ENCODE measurements at places on chromosomes 16 and 17. TPM values are rescaled to one million over a fixed set of nuclear protein-coding genes. Genes with fewer than 3 reads are reported as not detected.

GRCh38 chr17:72090108-72090507, 30.7 kb upstream of the SOX9 start:
- no peaks in the 10 kb centered on the region for H3K36me3 ChIP-seq
- DNase-seq = no peak
- H3K27ac ChIP-seq = no peak overlapping the region
- H3K4me3 ChIP-seq = no peak overlapping the region
- H3K27me3 ChIP-seq = no peaks in the 10 kb centered on the region

DNA sequence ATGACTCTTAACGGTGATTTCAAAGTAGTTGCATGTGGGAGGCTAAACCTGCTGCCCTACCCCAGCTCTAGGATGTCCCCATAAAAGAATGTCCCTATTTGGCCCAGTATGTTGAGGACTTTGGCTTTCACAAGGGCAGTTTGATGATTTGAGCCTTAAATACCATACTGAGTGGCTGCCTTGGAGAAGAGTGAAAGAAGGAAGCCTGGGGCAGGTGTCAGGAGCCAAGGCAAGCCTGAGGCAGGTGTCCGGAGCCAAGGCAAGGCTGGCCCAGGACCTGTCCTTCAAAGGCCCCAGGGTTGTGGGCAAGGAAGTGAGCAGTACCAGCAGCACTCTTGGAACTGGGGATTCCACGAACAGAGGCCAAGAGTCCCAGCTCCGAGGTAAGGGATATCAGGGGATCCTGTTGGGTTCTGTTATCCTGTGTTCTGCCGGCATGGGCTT, 18.6 kb downstream of the ST6GALNAC2 start:
- H3K4me3 ChIP-seq = no peak overlapping the region
- H3K27me3 ChIP-seq = no peaks in the 10 kb centered on the region
- H3K4me1 ChIP-seq = peaks cover 20% of the 10 kb centered on the region
- no peak for DNase-seq
- H3K36me3 ChIP-seq = peaks cover 5% of the 10 kb centered on the region

DNA sequence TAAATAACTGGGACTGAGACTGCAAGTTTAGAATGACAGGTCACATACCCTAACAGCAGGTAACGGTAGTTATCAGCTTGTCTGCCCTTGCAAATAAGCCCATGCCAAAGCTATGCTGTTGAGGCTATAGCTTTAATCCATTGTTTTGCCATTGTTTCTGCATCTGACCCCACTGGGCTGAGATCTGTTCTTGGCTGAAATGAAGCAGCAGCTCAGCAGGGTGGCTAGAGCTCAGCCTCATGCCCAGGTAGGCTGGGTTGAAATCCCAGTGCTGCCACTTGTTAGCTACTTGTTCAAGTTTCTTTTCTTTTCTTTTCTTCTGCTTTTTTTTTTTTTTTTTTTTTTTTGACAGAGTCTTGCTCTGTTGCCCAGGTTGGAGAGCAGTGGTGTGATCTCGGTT, 40.1 kb downstream of the NKD1 start:
- H3K27ac ChIP-seq = no peak overlapping the region
- peaks cover 2% of the 10 kb centered on the region for H3K36me3 ChIP-seq
- no peak overlapping the region for H3K4me3 ChIP-seq
- DNase-seq = no peak
- H3K27me3 ChIP-seq = no peaks in the 10 kb centered on the region

GRCh38 chr17:76701471-76701967, 9.2 kb downstream of the MXRA7 start:
- H3K36me3 ChIP-seq = no peaks in the 10 kb centered on the region
- no peak for DNase-seq
- no peaks in the 10 kb centered on the region for H3K27me3 ChIP-seq

DNA sequence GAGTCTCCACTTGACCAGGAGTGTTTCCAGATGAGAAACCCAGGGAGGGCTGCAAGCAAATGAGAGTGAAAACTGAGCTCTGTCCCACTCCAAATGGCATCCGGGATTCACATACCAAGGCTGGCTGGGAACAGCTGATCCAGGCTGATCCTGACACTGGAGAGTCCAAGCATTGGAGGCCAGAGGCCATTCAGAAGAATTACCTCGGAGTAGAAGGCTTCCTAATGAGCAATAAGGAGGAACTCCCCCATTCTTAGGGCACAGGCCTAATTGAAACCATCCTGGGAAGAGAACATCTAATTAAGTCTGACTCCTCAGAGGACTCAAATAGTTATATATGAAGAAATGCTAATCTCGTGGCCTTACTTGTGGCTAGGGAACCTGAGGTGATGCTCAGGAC, 142.8 kb downstream of the PRKCA start:
- no peak overlapping the region for H3K4me3 ChIP-seq
- peak overlapping the region; percentile 19 for H3K27ac ChIP-seq
- no peaks in the 10 kb centered on the region for H3K27me3 ChIP-seq
- H3K36me3 ChIP-seq = no peaks in the 10 kb centered on the region
- peaks cover 34% of the 10 kb centered on the region for H3K4me1 ChIP-seq
- no peak for DNase-seq

GRCh38 chr16:82633964-82634600, 7.3 kb downstream of the CDH13 start:
- no peak for DNase-seq
- H3K27ac ChIP-seq = no peak overlapping the region
- no peak overlapping the region for H3K4me3 ChIP-seq

DNA sequence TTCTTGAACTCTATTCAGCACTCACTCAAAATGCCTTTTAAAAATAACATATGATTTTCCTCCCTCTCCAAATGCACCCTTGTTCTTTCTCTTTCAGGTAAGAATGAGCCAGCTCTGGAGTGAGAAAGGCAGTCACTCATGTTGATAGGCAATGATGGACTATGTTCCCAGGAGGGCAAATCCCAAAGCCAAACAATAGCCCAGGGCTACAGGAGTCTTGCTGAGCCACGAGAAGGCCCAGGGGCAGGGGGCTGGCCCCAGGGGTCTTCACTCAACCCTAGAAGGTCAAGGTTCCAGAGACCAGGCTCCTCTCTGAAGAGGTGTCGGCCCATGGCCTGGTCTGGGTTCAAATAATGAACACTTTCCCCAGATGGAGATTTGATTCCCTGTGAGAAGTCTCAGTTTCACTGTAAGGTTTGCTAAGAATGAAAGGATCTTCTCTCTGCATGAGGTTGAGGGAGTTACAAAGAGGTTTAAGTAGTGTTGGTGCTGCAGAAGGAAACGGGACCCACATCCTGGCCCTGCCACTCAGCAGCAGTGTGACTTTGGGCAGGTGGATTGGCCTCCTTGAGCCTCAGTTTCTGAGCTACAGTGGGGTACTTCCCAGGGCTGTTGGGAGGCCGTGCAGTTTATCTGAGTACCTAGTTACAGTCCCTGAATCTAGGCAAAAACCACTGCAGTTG, 49.0 kb downstream of the RTN4RL1 start:
- H3K4me3 ChIP-seq = no peak overlapping the region
- DNase-seq = no peak
- H3K27ac ChIP-seq = no peak overlapping the region
- no peaks in the 10 kb centered on the region for H3K27me3 ChIP-seq
- H3K4me1 ChIP-seq = peaks cover 9% of the 10 kb centered on the region

DNA sequence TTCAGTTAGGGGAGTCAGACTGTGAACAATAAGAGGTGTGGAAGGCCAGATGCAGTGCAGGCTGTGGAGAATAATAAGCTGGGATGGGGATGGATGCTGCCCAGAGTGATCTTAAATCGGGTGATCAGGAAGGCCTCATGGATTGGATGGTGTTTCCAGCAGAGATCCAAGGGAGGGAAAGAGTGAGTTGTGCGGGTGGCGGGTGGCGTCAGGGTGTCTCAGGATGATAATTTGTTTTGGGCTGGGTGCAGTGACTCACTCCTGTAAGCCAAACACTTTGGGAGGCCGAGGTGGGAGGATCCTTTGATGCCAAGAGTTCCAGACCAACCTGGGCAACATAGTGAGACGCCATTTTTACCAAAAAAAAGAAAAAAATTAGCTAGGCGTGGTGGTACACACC, 7.9 kb downstream of the CLUAP1 start:
- H3K27me3 ChIP-seq = no peaks in the 10 kb centered on the region
- DNase-seq = no peak
- no peak overlapping the region for H3K27ac ChIP-seq
- no peaks in the 10 kb centered on the region for H3K4me1 ChIP-seq

GRCh38 chr16:56423584-56424403, 1.6 kb downstream of the AMFR start:
- no peak for DNase-seq
- H3K36me3 ChIP-seq = no peaks in the 10 kb centered on the region
- no peaks in the 10 kb centered on the region for H3K27me3 ChIP-seq
- H3K27ac ChIP-seq = peak overlapping the region; percentile 68
- H3K4me1 ChIP-seq = peaks cover 25% of the 10 kb centered on the region

GRCh38 chr17:39239640-39240314, 14.0 kb upstream of the STAC2 start:
- peak; percentile 82 for DNase-seq
- no peaks in the 10 kb centered on the region for H3K4me1 ChIP-seq

- no peak for DNase-seq
- peak overlapping the region; percentile 84 for H3K4me3 ChIP-seq
- H3K36me3 ChIP-seq = 0 out of 2 replicates have a peak, but pooled peaks cover 1% of the 10 kb centered on the region
Measured at GRCh38 chr17:77087650-77088454, 52.9 kb upstream of the SEC14L1 start.

- peaks cover 14% of the 10 kb centered on the region for H3K4me1 ChIP-seq
- no peaks in the 10 kb centered on the region for H3K27me3 ChIP-seq
- H3K27ac ChIP-seq = no peak overlapping the region
Measured at GRCh38 chr17:72677714-72678390, 414.6 kb downstream of the SLC39A11 start.

- H3K27me3 ChIP-seq = no peaks in the 10 kb centered on the region
- no peak for DNase-seq
- no peak overlapping the region for H3K4me3 ChIP-seq
- H3K36me3 ChIP-seq = no peaks in the 10 kb centered on the region
- no peak overlapping the region for H3K27ac ChIP-seq
Measured at GRCh38 chr17:55898195-55898594, 147.3 kb downstream of the PCTP start.

DNA sequence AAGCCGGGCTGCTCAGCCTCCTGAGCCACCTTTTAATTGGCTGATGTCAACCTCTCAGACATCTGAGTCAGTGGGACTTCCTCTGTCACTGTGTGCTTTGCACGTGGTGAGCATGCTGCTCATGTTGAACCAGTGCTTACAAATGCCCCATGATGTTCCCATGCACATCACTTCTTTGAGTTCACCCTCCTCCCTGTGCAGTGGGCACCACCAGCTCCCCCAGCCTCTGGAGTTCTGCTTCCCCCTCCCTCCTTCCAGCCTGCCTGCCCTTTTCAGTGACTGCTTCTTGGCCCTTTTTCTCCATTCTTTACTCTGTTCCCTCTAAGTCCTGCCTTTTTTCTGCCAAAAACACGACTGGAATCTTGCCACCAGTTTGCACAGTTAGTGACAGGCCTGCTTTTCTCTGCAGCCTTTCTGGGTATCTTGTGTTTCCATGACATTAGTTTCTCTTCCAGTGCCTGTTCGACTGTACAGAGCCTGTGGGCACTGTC, 41.6 kb downstream of the USP10 start:
- H3K27ac ChIP-seq = no peak overlapping the region
- no peak overlapping the region for H3K4me3 ChIP-seq
- peaks cover 5% of the 10 kb centered on the region for H3K36me3 ChIP-seq
- H3K27me3 ChIP-seq = no peaks in the 10 kb centered on the region
- H3K4me1 ChIP-seq = peaks cover 7% of the 10 kb centered on the region

DNA sequence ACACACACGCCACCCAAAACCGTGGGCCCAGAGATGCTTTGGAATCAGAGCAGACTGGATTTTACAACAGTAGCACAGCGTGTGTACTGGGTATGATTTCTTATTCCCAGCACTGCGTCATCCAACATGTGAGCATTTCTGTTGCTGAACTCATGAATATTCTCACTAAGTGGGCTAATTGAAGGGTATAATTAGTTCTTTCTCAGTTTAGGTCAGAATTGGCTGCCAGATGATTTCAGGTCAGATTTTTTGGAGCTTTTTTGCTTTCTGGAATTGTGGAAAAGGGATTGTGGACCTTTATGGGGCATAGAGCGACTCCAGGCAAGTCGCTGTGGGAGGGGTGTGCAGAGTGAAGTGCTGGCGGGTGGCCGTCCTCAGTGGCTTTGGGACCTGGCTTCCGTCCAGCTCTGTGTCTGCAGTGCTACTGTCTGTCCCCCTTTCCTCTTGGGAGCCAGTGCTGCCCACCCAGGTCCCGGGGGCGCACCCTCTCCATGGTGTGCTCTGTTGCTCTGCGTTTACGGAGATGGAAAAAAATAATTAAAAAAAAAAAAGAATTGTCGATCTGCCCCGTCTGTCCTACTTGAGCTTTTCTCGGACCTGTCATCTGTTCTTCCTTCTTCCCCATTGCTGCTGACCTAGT, 25.0 kb downstream of the FOXK2 start:
- no peaks in the 10 kb centered on the region for H3K4me1 ChIP-seq
- H3K27ac ChIP-seq = no peak overlapping the region
- no peaks in the 10 kb centered on the region for H3K27me3 ChIP-seq
- H3K4me3 ChIP-seq = no peak overlapping the region
- no peaks in the 10 kb centered on the region for H3K36me3 ChIP-seq

DNA sequence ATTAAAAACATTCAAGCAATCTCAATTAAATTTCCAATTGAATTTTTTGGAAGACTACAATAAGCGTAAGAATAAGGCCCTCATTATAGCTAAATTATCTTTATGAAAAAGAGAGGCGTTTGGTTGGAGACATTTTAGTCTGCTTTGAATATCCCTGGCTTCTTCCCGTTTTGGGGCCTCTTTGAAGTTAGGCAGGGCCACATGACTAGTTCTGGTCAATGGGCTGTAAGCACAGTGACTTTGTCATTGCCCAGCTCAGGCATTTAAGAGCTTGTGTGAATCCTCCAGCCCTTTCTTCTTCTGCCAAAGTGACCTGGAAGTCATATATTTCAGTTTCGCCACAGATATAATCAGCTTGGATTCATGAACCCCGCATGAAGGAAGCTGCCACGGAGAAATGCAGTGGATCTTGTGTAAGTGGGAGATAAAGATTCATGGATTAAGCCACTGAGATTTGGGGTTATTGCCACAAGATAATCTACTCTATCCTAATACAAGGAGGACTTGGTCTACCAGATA, 21.7 kb upstream of the UBTF start:
- no peaks in the 10 kb centered on the region for H3K27me3 ChIP-seq
- H3K27ac ChIP-seq = no peak overlapping the region
- DNase-seq = no peak
- H3K4me3 ChIP-seq = no peak overlapping the region

DNA sequence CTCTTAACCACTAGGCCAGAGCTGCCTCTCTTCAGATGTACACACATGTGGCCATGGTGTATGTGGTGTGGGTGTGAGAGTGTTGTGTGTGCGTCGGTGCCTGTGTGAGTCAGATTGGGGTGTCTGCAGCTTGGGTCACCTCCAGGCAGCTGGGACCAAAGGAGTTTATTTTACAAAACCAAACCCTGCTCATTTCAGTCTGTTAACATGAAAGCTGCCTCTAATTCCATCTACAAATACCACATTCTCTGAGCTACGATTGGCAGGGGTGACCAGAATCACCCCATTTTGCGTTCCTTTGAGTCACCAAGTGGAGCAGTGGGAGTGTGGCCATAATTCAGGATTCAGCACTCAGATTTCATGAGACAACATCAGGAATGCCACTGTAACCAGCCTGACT, 105.3 kb downstream of the IRX5 start:
- H3K27ac ChIP-seq = no peak overlapping the region
- H3K36me3 ChIP-seq = no peaks in the 10 kb centered on the region
- no peak for DNase-seq

The COX11 gene
- 77.6 TPM for total RNA-seq

The PER1 gene
- total RNA-seq = 10.8 TPM

The PIK3R5 gene
- not detected for total RNA-seq

The IGF2BP1 gene
- total RNA-seq = 601 TPM

The GTF3C1 gene
- 75.2 TPM for total RNA-seq
